ENCODE measurements at places on chromosomes 7 and 10.

GRCh38 chr10:33201056-33201780 lies 133.2 kb downstream of the NRP1 start:
- no peak for DNase-seq

- no peak for DNase-seq
Measured at GRCh38 chr7:45880433-45880860, 7.6 kb upstream of the CCDC201 start.

- DNase-seq = no peak
Measured at GRCh38 chr10:117801691-117802090, 245.1 kb downstream of the RAB11FIP2 start.

- no peak for DNase-seq
Measured at GRCh38 chr7:84677117-84677732, 482.6 kb upstream of the SEMA3A start.

GRCh38 chr10:44385696-44386441 lies 972 bp upstream of the CXCL12 start:
- DNase-seq = peak; percentile 28

- no peak for DNase-seq
Measured at GRCh38 chr10:70782086-70782745, 3.0 kb downstream of the TBATA start.

GRCh38 chr10:90751107-90751997 lies 106.5 kb downstream of the HTR7 start:
- DNase-seq = peak; percentile 52

GRCh38 chr7:115356999-115357702 lies 435.3 kb downstream of the MDFIC start:
- DNase-seq = no peak

GRCh38 chr10:128130051-128130450 lies 3.8 kb upstream of the MKI67 start:
- no peak for DNase-seq

DNA sequence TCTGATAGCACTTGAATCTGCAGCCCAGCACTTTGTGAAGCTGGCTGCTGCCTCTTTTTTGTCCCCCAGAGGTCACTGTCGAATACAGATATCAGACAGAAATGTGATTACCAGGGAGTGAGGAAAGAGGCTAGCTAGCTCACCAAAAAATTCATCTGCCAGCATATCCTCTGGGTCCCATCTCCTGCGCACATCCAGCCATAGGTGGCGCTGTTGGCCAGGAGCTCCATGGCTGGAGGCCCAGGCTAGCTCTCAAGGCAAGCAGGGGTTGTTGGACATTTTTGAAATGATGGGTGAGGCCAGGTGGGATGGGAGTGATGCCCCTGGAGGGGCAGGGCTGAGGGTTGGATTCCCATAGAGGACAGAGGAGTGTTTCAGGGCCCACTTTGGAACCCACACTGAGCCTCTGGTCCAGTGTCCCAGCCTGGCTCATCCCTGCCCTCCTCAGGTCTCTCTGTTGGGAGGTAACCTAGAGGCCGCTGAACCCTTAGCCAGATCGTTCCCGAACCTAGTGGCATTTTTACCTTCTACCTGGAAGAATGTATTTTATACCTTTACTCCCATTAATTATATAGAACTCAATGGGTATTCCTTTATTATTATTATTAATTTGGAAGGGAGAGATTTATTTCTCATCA lies 14.8 kb downstream of the DPCD start:
- peak; percentile 84 for DNase-seq

GRCh38 chr10:117539361-117539773 lies 3.2 kb upstream of the EMX2 start:
- no peak for DNase-seq

DNA sequence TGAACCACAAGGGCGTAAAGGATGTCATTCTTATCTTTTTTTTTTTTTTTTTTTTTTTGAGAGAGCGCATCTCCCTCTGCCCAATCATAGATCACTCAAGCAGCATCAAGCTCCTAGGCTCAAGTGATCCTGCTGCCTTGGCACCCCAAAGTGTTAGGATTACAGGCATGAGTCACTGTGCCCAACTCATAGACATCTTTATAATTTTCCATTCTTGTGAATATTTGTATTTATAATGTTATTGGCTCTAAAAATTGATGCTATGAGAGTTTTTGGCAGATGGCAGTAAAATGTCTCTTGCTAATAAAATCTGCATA lies 128.7 kb downstream of the AKR1D1 start:
- no peak for DNase-seq

DNA sequence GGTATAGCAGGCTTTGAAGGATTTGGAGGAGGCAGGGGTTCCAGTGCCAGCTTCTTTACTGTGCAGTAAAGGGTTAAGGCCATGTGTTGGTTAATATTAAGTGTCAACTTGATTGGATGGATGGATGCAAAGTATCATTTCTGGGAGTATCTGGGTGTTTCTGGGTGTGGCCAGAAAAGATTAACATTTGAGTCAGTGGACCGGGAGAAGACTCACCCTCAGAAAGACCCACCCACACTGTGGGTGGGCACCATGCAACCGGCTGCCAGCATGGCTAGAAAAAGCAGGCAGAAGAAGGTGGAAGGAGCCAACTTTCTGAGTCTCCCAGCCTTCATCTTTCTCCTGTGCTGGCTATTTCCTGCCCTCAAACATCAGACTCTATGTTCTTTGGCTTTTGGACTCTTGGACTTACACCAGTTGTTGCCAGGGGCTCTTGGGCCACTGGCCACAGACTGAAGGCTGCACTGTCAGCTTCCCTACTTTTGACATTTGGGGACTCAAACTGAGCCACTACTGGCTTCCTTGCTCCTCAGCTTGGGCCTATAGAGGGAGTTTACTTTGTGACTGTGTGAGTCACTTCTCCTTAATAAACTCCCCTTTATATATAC lies 6.8 kb upstream of the TRUB1 start:
- DNase-seq = no peak

GRCh38 chr7:35823440-35823839 lies 22.6 kb downstream of the SEPTIN7 start:
- no peak for DNase-seq

- no peak for DNase-seq
Measured at GRCh38 chr7:117230276-117231046, 92.4 kb downstream of the WNT2 start.

DNA sequence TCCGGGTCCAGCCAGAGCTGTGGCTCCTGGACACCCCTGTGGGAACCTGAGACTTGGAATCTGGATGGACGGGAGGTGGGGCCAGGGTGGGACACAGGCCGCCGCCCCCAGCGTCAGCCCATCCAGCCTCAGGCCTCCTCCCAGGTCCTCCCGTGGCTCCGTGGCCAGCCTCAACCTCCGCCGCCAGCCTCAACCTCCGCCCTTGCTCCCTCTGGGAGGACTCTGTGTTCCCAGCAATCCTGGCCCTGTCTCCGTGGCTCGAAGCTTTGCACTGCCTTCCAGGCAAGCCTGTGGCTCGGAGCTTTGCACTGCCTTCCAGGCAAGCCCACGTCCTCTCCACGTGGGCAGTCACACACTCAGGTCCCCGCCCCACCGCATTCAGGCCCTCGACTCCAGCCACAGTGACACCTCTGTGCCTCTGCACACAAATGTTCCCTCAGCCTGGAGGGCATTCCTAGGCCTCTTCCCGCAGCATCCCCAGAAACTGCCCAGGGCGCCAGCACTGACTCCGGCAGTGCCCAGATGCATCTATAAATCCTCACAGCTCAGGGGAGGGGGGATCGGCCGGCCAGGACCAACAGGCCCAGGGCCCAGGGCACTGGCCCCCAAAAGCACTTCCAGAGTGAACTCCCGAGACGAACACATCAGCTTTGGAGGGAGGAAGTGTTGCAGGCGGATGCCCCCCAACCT lies 44.7 kb upstream of the PDGFA start:
- DNase-seq = peak; percentile 73

DNA sequence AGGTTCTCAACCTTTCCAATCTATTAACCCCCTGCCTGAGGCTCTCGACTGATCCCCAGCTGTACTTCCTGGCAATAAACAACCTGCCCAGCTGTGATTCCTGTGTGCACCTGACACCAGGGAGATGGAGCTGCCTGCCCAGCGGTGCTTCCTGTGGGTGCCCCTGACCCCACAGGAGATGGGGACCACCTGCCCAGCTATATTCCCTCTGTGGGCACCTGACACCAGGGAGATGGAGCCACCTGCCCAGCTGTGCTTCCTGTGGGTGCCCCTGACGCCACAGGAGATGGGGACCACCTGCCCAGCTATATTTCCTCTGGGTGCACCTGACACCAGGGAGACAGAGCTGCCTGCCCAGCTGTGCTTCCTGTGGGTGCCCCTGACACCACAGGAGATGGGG lies 184.0 kb downstream of the DIP2C start:
- no peak for DNase-seq

DNA sequence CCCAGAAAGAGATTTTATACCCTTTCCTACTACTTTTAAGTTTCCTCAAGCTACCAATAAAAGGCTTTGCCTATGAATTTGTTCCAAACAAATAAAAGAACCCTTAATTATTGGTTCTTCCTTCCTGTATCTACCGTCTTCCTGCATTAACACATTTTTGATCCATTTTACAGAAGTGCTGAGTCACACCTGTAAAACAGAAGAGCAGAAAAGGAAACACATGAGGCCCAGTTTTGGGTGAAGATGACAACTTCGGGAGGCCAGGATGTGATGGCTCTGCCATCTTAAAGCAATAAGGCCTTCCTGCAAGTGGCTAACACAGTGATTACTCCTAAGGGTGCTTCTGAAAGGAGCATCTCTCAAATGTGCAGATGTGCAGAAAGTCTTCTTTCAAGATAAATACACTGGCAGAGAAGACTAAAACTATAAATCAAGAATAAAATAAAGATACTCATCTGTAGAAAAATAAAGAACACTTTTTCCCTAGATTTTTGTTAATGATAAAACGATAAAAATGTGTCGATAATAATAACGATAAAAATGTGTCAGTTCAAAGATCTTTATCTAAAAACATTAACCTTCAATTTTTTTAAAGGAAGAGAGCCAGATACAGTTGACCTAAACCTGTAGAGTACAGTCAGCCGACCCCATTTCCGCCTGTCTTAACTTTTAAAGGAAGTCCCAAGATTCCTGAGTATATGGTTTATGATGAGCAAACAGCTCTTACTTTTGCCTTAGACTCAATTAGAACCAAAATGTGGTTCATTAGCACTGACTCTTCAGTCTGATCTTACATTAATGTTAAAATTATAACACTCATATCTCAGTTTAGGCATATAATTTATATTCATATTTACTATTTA lies 108.6 kb downstream of the UBE2H start:
- DNase-seq = no peak

DNA sequence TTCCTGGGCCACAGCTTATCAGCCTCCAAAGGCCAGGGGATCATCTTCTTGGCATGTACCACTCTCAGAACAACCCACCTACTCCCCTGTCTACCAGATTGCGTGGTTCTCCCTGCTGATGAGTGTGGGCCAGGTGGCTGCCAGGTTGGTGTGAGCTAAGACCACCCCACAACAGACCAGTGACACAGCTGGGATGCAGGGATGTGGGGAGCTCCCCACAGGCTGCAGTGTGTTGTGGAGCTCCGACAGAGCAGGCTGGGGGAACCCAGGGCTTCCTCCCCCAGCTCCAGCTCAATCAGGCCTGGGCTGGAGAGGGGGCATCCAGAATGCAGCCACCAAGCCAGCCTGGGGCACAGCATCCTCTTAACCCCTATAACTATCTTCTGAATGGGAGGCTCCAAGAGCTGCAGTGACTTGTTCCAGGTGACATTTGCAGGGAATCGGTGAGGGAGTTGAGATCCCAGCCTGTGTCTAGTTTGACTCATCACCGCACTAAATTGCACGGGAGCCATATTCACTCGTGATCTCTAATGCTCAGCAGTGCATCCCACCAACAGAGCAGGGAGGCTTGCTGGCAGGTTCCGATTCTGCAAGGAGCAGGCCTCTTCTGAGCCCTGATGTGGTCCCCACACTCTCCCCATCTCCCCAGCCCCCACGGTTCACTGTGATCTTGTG lies 596 bp upstream of the GDF2 start:
- DNase-seq = no peak

DNA sequence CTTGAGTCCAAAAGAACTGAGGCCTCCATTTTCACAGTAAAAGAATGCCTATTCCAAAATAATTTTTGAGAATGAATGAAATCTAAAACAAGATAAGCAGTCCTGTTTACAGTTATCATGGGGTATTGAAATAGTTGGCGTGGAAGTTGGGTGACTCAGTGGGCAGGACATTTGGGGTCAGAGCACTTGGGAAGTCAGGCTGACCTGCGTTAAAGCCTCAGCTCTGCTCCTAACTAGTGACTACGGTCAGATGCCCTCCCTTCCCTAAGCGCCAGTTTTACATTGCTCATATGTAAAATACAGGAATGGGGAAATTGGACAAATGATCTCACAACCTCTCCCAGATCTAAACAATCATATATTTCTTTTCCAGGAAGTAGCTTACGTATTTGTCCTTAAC lies 2.3 kb upstream of the PAPSS2 start:
- DNase-seq = peak; percentile 43

DNA sequence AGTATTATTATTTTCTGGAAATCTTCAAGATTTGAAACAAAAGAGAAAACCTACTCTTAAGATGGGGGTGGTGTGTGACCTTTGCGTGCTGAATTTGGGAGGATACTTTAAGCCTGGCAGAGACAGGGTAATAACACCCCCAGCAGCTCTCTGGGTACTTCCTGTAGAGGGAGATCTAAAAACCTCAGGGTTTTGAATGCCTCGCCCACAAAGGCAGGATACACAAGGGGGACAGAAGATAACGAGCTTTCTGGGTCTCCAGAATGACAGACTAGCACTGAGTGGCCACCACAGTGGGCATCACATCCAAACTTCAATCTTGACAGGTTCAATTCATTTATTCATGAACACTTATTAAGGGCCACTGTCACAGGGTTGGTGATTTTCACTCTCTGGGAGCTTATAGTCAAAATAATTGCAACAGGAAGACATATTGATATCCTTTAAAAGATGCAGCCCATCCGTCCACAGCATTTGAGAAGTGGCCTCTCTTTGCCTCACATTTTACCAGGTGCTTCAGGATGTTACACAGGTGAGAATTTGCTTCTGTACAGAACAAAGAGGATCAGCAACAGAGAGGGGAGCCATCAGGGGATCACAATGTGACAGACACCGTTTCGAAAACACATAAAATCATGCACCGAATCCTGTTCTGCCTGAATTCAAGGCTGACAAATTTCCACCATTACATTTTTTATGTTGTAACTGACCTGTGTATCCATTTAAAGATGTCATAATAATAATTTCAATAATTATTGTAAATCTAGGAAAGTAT lies 14.3 kb downstream of the CPA1 start:
- no peak for DNase-seq

DNA sequence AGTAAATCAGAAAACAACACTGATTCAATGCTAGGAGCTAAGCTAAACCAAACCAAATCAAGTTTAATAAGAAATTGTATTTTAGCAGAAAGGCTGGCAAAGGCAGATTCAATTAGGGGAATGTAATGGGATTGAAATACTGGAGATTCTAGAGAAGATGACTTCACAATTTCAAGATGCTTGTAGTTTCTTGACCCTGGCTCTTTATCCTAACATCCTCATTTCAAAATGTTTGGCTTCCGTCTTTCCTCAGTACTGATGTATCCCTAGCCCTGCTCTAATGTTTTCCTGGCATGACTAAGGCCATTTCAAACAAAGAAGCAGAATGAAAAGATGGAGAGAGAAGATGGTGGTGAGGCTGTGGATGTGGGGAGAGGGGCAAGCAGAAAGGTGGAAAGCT lies 2.7 kb upstream of the JCAD start:
- DNase-seq = no peak

- DNase-seq = no peak
Measured at GRCh38 chr7:21193895-21194294, 234.0 kb upstream of the SP4 start.

All from testis (tissue), 5 donors.